ENCODE measurements at places on chromosomes 7 and 10. TPM values are rescaled to one million over a fixed set of nuclear protein-coding genes. Genes with fewer than 3 reads are reported as not detected.

GRCh38 chr7:855686-856369 is 20.5 kb upstream of the GET4 start:
- peaks cover 71% of the 10 kb centered on the region for H3K36me3 ChIP-seq
- no peak for DNase-seq
- no peaks in the 10 kb centered on the region for H3K4me1 ChIP-seq
- H3K27me3 ChIP-seq: no peaks in the 10 kb centered on the region
- no peak overlapping the region for H3K4me3 ChIP-seq

DNA sequence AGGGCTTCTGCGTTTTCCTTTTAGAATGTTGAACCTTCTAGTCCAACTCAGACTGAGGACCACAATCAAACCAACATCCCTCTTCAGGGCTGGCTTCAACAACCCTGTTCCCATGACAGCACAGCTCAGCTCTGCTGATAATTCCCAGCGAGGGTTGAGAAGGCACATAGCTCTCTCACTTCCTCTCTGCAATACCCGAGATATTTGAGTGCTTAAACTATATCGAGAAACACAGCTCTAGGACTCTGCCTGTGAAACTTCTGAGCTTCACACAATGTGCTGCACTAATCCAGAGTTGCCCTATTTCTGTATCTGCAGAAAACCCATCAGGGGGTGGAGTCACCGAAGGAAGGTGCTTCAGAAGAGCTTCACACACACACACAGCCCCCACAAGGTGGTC is 1.6 kb upstream of the ADARB2 start:
- H3K4me3 ChIP-seq: no peak overlapping the region
- H3K27me3 ChIP-seq: peaks cover 23% of the 10 kb centered on the region
- DNase-seq: no peak
- peaks cover 4% of the 10 kb centered on the region for H3K4me1 ChIP-seq

DNA sequence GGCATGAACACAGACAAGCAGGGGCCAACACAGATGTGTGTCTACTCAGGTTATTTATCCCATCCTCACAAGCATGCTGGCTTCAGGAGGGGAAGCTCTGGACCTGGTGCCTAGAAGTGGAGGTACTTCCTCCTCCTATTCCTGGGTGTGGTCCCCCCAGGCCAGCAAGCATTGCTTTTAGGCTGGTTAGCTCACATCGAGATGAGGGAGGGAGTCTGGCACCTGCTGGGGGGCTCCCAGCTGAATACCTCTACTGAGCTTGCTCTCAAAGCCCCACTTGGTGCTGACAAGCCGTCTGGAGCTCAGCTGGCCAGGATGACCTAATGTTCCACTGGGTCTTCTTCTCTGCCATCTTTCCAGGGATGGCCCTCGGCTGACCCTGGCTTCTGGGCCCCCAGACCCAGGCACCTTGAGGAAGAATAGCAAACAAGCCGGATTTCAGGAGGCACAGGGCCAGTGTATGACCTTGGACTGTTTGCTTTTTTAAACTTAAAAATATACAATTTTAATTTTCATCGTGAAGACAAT is 26.8 kb downstream of the FAM241B start:
- no peak overlapping the region for H3K4me3 ChIP-seq
- no peaks in the 10 kb centered on the region for H3K36me3 ChIP-seq
- H3K27ac ChIP-seq: no peak overlapping the region
- peaks cover 3% of the 10 kb centered on the region for H3K27me3 ChIP-seq

GRCh38 chr7:22137026-22137425 is 191.3 kb upstream of the CDCA7L start:
- no peak overlapping the region for H3K27ac ChIP-seq
- H3K27me3 ChIP-seq: no peaks in the 10 kb centered on the region
- H3K36me3 ChIP-seq: peaks cover 21% of the 10 kb centered on the region
- H3K4me1 ChIP-seq: peaks cover 12% of the 10 kb centered on the region
- H3K4me3 ChIP-seq: no peak overlapping the region
- no peak for DNase-seq

- H3K27me3 ChIP-seq: no peaks in the 10 kb centered on the region
- no peaks in the 10 kb centered on the region for H3K4me1 ChIP-seq
- H3K36me3 ChIP-seq: no peaks in the 10 kb centered on the region
- H3K27ac ChIP-seq: no peak overlapping the region
- no peak overlapping the region for H3K4me3 ChIP-seq
- DNase-seq: no peak
These were observed 9.8 kb upstream of the TOMM7 start for GRCh38 chr7:22832401-22832800.

- H3K27me3 ChIP-seq: no peaks in the 10 kb centered on the region
- H3K4me1 ChIP-seq: no peaks in the 10 kb centered on the region
- H3K36me3 ChIP-seq: no peaks in the 10 kb centered on the region
- no peak overlapping the region for H3K4me3 ChIP-seq
- no peak overlapping the region for H3K27ac ChIP-seq
These were observed 172.0 kb upstream of the ZNF32 start for GRCh38 chr10:43820663-43821062.

- H3K27me3 ChIP-seq: no peaks in the 10 kb centered on the region
- H3K36me3 ChIP-seq: no peaks in the 10 kb centered on the region
- no peak overlapping the region for H3K4me3 ChIP-seq
These were observed 511.8 kb downstream of the GFRA1 start for GRCh38 chr10:115761166-115761565.

DNA sequence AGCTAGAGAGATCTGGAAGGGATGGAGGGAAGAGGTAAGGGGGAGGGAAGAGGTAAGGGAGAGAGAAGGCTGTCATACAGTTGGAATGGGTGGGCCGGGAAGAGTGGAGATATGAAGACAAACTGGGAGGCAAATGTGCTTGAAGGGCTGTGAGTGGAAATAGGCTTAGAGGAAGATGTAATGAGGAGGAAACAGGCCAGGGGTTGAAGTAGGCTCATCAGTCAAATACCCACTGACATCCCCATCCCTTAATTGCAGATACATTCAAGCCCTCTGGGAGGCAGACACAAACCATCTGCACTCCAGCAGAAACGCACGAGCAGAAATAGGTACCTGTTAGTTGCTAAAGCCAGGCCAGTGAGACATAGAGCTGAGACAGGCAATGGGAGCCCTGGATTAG is 2.1 kb downstream of the SYNPO2L start:
- no peaks in the 10 kb centered on the region for H3K36me3 ChIP-seq
- no peaks in the 10 kb centered on the region for H3K27me3 ChIP-seq
- H3K4me1 ChIP-seq: no peaks in the 10 kb centered on the region
- no peak overlapping the region for H3K27ac ChIP-seq

- H3K27me3 ChIP-seq: no peaks in the 10 kb centered on the region
- no peak overlapping the region for H3K4me3 ChIP-seq
- no peaks in the 10 kb centered on the region for H3K36me3 ChIP-seq
These were observed 451.2 kb downstream of the SEMA3D start for GRCh38 chr7:84735677-84736076.

DNA sequence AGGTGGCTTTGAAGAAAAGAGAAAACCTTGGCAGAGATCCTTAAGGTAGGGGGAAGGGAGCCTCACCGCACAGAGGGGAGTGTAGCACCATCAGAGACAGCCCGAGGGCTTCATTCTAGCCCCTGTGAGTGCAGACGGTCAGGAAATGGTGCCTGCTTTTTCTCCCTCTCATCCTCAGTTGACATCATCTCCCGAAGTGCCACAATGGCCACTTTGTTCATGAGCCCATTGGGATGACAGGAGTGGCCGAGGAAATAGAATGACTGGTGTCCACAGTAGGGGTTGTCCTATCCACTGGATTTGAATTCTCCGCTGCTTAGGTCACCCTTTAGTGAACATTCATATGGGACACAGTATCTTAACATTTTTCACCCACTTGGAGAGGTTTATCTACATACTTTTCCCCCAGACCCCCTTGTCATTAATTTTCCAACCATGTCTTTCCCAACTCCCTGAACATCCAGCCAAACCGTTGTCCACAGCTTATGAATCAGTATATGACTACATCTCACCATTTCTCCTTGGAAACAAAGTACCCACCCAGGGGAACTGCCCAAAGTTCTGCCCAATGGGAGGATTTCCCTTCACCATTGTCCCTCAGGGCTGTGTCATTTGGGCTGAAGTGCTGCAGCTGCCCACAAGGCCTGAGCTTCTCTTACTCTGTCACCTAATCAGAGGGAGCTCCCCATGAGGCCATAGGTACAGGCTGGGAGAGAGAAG is 108.8 kb downstream of the ADCY1 start:
- H3K36me3 ChIP-seq: peaks cover 2% of the 10 kb centered on the region
- no peak for DNase-seq

DNA sequence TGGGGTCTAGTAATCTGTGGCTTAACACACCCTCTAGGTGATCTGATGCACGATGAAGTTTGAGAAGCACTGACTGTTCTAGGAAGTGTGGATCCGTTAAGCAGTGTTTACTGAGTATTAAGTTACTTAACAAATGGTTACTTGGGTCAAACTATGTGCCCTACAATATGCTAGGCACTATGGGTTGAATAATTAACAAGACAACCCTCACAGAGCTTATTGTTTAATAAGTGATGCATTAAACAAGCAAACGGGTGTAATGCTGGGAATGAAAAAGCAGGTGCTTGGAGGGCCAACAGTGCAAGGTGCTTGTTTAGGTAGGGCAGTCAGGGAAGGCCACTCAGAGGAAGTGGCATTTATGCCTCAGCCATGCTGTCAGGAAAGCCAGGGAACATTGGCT is 378.0 kb upstream of the PODXL start:
- H3K27ac ChIP-seq: no peak overlapping the region
- no peak overlapping the region for H3K4me3 ChIP-seq
- no peak for DNase-seq
- H3K4me1 ChIP-seq: no peaks in the 10 kb centered on the region
- H3K36me3 ChIP-seq: no peaks in the 10 kb centered on the region

- DNase-seq: no peak
- no peaks in the 10 kb centered on the region for H3K36me3 ChIP-seq
- H3K27me3 ChIP-seq: no peaks in the 10 kb centered on the region
- H3K27ac ChIP-seq: no peak overlapping the region
- H3K4me3 ChIP-seq: no peak overlapping the region
These were observed 267.2 kb downstream of the ELFN1 start for GRCh38 chr7:1937252-1937605.

GRCh38 chr7:1409555-1409954 is 49.7 kb downstream of the MICALL2 start:
- no peak for DNase-seq
- no peak overlapping the region for H3K27ac ChIP-seq
- peaks cover 7% of the 10 kb centered on the region for H3K27me3 ChIP-seq

- no peaks in the 10 kb centered on the region for H3K4me1 ChIP-seq
- H3K36me3 ChIP-seq: no peaks in the 10 kb centered on the region
- no peak overlapping the region for H3K4me3 ChIP-seq
- H3K27me3 ChIP-seq: no peaks in the 10 kb centered on the region
- DNase-seq: no peak
These were observed 25.3 kb upstream of the CBLL1 start for GRCh38 chr7:107718456-107719193.

DNA sequence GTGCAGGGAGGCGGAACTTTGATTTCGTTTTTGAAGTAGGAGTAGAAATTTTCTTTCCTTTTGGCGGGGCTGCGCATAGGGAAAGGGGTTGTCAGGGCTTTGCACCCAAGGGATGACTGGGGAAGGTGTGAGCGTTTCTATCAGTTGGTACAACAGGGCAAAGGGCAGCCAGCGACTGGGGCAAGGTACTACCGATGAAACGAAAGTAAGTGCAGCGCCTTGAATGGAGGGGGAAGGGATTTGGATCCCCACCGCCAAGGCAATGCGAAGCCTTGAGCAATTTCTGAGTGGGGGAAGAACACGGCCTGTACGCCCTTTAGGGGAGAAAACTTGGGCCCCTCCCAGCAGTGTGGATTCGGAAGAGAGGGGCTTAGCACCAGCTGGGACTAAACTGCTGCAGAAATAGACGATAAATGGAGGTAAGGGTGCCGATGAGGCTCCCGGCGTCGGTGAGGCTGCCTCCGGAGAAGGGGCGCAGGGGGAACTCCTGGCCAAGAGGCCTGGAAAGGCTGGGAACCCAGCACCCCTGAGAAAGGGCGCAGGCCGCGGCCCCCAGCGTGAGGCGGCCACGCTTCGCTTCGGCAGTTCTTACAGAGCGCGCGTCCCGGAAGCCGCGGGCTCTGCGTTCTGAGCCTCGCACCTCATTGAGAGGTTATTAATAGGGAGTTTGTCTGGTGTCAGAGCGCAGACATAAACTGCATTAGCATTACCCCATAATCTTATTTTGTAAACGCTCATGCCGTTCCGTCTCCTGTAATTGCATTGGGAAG is 10.0 kb upstream of the TLX1 start:
- peak overlapping the region; percentile 26 for H3K4me3 ChIP-seq
- DNase-seq: no peak
- peaks cover 9% of the 10 kb centered on the region for H3K4me1 ChIP-seq
- H3K27me3 ChIP-seq: peaks cover 81% of the 10 kb centered on the region

DNA sequence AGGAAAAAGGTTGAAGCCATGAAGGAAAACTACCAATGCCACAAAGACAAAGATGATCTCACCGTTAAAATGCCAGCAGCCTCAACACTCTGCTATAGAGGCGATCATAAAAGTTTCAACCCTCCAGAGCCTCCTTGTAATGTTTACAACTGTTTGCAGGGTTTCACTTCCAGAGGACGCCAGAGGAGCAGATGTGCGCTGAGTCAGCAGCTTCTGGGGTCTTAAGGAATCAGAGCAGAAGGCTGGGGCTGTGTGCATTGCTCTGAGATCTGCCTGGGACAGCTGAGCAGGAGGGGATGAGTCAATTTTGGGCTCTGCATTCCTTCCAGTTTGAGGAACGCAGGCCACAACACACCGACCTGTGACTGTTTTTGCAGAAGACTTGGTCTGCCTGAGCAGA is 98.3 kb downstream of the TMEM130 start:
- H3K4me1 ChIP-seq: peaks cover 11% of the 10 kb centered on the region
- H3K27me3 ChIP-seq: no peaks in the 10 kb centered on the region
- no peak overlapping the region for H3K4me3 ChIP-seq

DNA sequence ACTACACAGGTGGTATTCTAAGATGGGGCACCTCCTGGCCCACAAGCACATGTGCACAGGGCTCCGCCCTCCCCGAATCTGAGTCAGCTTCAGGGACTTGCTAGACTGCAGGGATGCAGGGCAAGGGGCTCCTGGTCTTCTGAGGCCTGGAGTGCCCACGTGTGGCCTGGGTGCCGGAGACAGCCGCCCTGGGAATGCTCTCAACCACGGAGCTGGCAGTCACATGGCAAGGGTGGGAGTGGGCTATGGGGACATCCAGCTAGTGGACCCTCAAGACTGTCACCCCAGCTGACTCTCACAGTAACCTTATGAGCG is 42.7 kb downstream of the CFAP46 start:
- H3K27ac ChIP-seq: no peak overlapping the region
- no peak for DNase-seq
- no peak overlapping the region for H3K4me3 ChIP-seq
- H3K36me3 ChIP-seq: no peaks in the 10 kb centered on the region
- H3K4me1 ChIP-seq: no peaks in the 10 kb centered on the region
- H3K27me3 ChIP-seq: no peaks in the 10 kb centered on the region

- no peaks in the 10 kb centered on the region for H3K27me3 ChIP-seq
- no peak for DNase-seq
- H3K4me3 ChIP-seq: no peak overlapping the region
These were observed 926.4 kb downstream of the IPMK start for GRCh38 chr10:57341294-57341693.

- no peak overlapping the region for H3K27ac ChIP-seq
- H3K27me3 ChIP-seq: no peaks in the 10 kb centered on the region
- no peaks in the 10 kb centered on the region for H3K36me3 ChIP-seq
- no peak overlapping the region for H3K4me3 ChIP-seq
These were observed 34.3 kb upstream of the EXOC6 start for GRCh38 chr10:92813979-92814378.

LIPN gene
- total RNA-seq: not detected

MMRN2 gene
- 1.2 TPM for total RNA-seq

NME8 gene
- 0.22 TPM for total RNA-seq

PALD1 gene
- 31.8 TPM for total RNA-seq

ADAM8 gene
- 4.4 TPM for total RNA-seq

COL28A1 gene
- total RNA-seq: 0.22 TPM

COL26A1 gene
- 71.4 TPM for total RNA-seq

CYP2C18 gene
- total RNA-seq: 0.13 TPM

GNAT3 gene
- not detected for total RNA-seq

All from H1 (cell line).